ENCODE measurements at places on chromosomes 5 and 9.

DNA sequence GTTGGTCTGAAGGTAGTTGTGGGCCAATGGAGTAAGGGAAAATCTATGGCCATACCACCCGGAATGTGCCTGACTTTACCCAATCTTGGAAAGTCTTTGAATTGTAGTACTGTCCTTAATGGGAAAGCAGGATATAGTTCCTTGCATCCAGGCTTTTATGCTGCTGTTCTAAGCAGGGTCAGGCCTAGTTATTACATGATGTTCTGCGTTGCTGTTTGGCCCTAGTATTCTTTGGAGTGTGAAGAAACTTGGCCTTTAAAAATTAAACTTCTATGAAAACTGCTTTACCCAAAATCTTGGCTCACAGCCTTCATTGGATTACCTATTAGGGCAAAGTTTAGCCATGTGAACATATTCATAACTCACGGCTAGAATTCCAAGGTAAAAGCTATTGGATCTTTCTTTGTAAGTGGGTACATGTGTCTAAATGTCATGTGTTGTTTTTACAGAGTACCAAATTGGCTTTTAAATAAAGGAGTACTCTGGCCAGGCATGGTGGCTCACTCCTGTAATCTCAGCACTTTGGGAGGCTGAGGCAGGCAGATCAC, 211.1 kb downstream of the DTWD2 start:
- no peak for DNase-seq

- DNase-seq: no peak
Observed at GRCh38 chr9:119722384-119722783, 353.1 kb upstream of the BRINP1 start.

DNA sequence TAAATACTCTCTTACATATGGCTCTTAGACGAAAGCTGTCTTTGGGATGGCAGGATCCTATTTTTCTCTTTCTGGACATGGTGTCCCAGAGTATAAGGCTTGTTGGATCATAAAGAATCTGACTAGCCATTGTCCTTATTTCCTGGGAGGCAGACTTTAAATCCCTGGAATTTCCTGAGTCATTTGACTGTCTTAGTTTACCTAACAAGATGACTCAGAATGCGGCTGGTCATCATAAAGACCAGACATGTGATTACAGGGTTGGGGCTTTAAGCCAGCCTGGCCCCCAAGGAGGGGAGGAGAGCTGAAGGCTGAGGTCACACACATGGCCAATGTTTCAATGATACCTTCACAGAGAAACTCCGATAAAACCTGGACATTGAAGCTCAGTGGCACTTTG, 37.2 kb downstream of the FAM240B start:
- no peak for DNase-seq

DNA sequence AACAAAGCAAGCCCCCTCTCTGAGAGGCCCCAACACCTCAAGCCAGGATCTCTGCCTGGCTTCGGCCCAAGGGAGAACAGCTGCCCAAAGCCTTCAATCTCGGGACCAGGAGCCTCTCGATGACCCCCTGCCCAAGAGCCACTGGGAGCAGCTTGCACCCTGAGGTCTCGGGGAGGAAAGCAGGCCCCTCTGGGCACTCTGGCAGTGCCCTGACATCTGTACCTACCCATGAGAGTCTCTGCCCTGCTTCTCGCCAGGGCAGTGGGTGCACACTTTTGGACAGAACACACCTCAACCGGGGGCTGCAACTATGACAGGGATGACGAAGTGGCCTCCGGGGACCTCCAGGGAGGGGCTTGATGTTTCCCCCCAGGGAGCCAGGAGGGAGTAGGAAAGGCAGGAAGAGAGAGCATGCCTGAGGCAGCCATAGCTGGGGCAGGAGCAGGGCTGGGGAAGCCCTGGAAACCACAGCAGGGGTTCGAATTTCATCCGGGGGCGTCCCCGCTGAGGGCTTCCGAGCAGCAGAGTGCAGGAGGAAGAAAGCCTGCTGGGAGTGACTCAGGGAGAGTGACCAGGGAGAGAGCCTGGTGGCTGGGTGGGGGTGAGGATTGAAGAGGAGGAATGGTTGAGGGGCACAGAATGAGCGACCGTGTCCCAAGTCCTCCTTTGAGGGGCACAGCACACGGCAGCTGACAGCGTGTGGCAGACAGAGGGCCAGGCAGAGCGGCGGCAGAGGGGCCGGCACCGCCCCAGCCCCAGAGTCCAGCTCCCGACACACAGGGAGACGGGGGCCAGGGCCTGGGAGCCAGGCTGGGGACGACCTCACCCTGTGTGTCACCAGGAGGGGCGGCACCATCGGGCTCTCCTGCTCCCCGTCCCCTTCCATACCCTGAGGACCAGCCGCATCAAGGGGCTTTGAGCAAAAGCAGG, 1.8 kb downstream of the LPCAT1 start:
- peak; percentile 43 for DNase-seq

- no peak for DNase-seq
Observed at GRCh38 chr9:129875687-129876395, 40.6 kb downstream of the USP20 start.

GRCh38 chr9:20331095-20331685, 291.1 kb downstream of the MLLT3 start:
- DNase-seq: no peak

GRCh38 chr5:14351086-14351661, 208.0 kb downstream of the TRIO start:
- DNase-seq: no peak

- DNase-seq: no peak
Observed at GRCh38 chr5:167530548-167530947, 760.9 kb upstream of the WWC1 start.

GRCh38 chr5:156755421-156756087, 94.5 kb upstream of the PPP1R2B start:
- no peak for DNase-seq

DNA sequence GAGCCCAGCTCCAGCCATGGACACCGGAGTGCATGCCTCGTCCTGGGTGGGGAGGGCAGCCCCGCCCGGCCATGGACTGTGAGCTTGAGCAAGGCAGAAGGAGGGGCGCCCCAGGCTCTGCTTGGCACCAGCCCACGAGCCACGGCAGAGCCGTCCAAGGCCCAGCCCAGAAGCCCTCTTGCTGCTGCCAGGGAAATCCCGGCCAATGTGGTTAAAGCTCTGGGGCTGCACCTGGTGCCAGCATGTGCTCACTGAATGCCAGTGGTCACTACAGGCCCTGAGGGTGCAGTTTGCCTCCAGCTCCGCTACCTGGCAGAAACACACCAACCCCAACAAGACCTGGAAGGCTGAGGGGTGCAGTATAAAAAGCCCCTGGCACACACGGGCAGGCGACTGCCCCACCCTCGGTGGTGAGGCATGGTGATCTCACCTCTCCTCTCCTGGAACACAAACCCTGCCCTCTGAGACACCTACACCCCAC, 11.8 kb downstream of the BRD3 start:
- peak; percentile 98 for DNase-seq

- no peak for DNase-seq
Observed at GRCh38 chr5:111013011-111013410, 58.5 kb upstream of the TSLP start.

GRCh38 chr9:69559126-69559525, 113.0 kb downstream of the APBA1 start:
- no peak for DNase-seq

DNA sequence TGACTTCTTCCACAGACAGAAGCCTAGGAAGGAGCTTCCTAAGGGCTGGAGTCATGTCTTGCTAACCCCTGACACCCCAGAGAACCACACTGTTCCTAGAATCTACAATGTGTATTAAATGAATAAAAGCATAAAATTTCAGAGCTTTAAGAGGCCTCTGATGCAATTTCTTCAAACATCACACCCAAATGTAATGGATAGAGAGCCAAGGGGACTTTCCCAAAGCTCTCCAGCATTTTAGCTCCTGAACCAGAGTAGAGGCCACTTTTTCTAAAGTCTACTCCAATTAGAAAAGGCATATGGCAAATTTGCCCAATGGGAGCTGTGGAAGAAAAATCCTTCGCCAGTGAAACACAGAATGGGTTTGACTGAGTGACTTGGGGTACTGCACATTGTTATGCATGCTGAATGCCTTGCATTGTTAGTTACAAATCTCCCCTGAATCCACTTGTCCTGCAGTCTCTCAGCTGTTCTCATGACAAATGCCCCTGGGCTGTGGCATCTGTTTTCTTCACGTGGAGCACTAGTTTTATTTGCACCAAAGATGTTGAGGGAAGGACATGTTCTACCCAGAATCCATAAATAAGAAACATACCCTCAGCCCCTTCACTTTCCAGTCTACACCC, 334.0 kb downstream of the ASTN2 start:
- DNase-seq: no peak

GRCh38 chr5:58466939-58467338, 7.1 kb upstream of the PLK2 start:
- no peak for DNase-seq

DNA sequence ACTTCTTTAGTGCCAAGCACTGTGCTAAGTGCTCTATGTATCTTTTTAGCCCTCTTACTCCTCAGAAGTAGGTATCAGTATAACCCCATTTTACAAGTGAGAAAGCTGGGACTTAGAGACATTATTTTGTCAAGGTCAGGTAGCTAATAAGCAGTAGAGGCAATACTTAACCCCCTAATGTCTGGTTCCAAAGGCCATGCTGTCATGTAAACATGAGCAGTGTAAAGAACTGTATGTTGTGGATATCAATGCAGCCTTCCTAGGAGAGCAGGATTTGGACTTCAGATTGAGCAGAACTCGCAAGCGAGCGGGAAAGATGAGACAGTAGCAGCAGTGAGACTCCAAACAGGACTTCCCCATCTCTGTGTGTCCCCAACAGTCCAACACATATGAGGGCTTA, 3.6 kb upstream of the SHROOM1 start:
- no peak for DNase-seq

DNA sequence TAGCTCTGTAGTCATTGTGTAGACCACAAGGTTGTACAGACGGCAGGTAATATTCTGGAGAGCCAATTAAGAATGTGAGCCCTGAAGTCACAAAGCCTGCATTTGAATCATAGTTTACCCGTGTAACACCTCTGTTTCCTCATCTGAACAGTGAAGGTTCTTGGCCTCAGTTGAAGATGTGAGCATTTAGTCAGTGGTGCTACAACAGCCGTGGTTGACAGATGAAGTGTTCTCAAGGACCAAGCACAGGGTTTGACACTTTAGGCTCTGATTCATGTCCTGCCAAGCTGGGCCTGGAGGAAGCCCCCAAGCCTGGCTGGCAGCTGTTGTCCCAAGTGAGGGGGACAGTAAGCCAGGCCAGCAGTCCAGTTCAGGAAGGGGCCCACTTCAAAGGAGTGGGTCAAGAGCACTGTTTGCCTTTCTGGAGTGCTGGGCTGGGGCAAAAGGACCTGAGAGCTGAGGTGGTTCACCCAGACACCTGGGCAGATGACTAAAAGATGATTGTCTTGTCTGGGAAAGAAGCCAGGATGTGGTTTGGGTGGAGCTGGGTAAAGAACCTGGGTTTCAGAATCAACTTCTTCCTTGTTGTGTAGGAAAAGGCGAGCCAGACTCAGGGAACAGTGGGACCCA, 20.7 kb downstream of the FAXDC2 start:
- DNase-seq: no peak

DNA sequence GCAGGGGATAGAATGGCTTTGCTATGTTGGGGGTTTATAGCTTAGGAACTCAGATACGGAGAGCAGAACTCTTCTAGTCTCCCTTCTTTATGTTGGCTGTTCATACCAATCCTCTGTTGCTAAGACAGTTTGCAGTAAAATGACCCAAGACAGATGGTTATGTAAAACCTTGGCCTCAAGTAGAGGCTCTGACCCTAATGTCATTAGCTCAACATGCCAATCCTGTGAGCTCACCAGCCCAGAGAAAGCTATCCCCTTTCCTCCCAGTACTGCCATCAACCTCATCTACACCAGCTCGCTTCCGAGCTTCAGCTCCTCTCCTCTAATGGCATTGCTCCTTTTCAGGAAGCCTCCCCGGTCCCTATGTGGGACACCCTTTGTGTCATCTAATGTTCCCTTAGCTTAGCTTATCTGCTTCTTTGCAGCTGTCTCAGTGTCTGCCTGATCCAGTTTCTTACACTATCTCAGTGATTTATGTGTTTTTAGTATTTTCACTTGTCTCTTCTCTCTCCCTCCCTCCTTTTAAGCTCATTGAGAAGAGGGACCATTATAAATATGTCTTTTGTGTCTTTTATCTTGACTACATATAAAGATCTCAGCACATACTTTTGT, 281.3 kb upstream of the CLINT1 start:
- no peak for DNase-seq

- DNase-seq: no peak
Observed at GRCh38 chr5:146103594-146103993, 1.8 kb downstream of the PLAC8L1 start.

DNA sequence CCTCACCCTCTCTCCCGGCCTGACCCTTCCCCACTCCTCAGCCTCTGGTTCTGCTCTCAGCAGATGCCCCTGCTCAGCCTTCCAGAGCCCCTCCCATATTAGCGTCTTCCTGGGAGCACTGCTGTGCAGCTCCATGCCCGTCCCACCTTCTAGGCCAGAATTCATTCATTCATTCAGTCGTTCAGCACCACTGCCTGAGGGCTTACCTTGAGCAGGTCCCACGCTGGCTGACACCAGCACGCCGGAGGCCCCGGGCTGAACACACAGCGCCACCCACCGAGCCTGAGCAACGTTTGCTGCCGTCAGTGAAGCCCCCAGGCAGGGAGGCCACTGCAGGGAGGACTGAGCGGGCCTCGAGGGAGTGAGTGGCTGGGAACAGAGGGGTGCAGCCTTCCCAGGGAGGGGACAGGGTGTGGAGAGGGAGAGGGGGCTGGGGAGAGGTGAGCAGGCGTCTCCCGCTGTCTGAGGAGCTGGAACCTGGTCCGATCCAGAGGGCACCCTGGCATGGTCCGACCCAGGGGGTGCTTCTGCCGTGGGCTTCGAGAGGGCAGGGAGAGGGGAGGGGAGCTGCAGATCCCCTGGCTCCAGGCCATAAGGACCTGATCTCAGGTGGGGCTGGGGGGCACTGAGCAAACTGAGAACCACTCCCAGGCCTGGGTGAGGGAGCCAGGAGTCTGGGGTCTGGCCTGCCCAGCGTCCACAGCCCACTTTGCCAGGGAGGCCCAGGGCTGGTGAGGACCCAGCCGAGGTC, 98.8 kb upstream of the RAPGEF1 start:
- no peak for DNase-seq

DNA sequence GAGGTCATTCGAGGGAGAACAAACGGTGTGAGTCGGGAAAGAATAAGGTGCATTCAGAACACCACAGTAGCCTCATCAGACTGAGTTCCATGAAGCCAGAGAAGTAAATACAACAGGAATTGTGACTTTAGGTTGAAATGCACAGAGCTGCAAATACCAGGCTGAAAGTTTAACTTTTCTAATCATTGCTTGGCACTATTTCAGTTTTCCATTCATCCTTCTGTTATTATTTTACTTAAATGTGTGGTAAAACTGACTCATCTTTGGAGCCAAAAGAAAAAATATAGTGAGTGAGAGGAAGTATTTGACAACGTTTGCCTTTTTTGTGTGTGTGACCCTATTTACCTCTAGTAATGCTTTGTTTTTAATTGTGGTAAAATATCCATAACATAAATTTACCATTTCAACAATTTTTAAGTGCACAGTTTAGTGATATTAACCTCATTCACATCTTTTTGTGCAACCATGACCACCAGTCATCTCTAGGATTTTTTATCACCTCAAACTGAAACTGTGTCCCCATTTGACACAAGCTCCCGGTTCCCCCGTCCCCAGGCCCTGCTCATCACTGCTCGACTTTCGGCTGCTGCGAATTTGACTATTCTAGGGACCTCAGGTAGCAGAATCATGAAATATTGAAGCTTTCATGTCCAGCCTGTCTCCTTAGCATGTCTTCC, 166.8 kb downstream of the HSD17B3 start:
- no peak for DNase-seq

Measured in left lobe of liver (tissue), 2 donors.